ENCODE measurements at places on chromosomes 12 and 14.

GRCh38 chr14:56059054-56059453, 59.2 kb upstream of the PELI2 start:
- no peak for DNase-seq

DNA sequence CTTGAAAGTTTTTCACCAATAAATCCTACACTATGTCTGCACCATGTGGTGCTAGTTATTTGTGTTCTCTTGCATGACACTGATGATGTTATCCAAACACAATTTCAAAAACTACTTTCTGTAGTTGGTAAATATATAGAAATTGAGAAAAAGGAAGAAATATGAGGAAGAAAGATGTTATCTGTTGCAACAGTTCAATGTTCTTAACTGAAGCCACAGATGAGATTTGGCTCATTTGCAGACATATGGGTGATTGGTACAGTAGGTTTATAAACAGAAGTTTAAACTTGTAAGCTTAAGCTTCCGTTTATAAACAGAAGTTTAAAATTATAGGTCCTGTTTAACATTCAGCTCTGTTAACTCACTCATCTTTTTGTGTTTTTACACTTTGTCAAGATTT, at the start of gene CLEC12A:
CLEC12A (plus strand) TSS at position 229 of the 400 bp plus-strand sequence. CDS start 188 bp downstream, outside the sequence.
- DNase-seq: no peak

DNA sequence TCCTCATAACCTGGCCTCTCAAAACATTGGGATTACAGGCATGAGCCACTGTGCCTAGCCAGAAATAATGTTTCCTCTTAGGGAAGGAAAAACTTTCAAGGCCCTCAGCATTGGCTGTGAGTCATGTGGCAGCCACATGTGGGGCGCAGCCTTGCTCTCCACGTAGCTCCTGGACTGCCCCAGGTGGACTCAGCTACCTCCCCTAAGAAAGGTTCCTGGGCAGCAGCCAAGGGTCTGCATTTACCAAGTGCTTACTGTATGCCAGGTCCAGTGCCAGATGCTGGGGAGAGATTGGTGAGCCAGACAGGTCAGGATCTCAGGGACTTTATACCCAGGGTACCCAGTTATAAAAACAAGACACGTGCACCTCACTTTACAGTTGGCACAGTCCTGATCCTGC, 3.7 kb upstream of the TRPV4 start:
- DNase-seq: no peak

GRCh38 chr14:57712102-57712501, 153.8 kb downstream of the SLC35F4 start:
- no peak for DNase-seq

DNA sequence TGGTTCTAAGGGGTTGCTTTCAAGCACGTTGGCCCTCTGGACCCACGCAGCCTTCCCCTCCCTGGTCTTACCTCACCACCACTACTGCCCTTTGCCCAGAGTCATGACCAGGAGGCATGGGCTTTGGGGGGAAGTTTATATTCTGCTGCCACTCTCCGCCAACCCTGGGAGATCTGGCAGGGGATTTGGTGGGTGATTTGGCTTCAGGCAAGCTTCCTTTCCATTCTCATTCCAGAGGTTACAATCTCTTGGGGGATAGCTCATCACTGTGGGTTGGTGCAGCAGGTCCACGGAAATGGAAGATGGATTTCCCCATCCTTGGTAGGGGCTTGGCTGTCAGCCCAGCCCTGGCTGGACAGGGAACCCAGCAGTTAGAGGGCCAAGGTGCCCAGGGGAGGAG, 6.3 kb downstream of the PAH start:
- no peak for DNase-seq

DNA sequence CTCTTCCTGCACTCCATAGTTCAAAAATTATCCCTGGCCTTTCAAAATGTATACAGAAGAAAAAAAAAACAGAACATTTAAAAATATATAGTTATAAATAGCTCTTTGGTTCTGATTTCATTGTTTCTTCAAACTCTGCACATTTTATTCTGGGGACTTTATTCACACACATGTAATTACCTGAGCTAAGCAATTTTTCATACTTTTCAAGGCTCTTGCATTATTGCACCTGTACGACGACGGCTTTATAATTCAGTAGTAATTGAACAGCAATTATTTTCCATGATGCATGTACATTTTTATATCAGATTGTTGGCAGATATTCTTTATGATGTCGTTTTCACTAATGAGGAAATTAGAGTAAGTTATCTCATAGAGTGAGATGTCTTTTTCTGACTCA, 13.5 kb upstream of the SLC15A5 start:
- DNase-seq: no peak

- DNase-seq: no peak
Measured at GRCh38 chr14:66395300-66395699, 90.9 kb upstream of the CCDC196 start.

DNA sequence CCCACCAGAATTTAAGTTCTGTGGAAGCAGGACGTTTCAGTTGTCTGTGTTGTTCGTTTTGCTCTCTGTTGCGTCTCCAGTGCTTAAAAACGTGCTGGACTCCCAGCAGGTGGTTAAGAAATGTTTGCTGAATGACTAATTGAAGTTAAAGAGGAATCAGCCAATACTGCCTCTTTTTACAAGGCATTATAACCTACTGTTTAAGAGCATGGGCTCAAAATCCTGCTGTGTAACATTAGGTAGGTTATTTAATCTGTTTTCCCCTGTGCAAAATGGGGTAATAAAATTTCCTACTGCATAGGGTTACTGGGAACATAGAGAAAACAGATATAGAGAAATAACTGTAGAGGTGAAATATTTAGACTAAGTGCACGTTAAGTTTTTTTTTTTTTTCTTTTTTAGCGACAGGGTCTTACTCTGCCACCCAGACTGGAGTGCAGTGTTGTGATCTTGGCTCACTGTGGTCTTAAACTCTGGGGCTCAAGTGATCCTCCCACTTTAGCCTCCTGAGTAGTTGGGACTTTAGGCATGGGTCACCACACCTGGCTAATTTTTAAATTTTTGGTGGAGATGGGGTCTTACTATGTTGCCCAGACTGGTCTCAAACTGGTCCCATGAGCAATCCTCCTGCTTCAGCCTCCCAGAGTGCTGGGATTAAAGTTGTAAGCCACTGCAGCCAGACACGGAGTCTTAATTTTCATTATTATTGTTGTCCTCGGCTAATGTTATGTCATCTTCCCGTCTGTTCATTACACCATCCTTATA, 139.4 kb upstream of the PRICKLE1 start:
- DNase-seq: no peak

DNA sequence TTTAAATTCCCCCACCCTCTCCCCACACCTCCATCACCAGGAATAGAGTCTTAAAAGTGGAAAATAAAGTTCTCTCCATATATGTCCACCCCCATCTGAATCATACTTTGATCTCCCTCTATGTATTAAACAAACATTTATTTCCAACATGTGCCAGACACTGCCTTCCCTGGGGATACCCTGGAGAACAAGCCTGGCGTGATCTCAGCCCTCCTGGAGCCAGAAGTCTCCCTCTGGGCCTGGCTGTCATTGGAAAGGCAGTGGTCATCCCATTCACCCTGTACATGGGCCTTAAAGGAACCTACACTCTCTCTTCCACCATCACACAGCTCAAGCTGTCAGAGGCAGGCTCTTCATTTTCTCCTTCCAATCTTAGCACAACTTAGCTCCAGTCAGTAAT, 143.6 kb downstream of the EMP1 start:
- no peak for DNase-seq

- DNase-seq: no peak
Measured at GRCh38 chr12:44816446-44817017, 59.6 kb downstream of the NELL2 start.

DNA sequence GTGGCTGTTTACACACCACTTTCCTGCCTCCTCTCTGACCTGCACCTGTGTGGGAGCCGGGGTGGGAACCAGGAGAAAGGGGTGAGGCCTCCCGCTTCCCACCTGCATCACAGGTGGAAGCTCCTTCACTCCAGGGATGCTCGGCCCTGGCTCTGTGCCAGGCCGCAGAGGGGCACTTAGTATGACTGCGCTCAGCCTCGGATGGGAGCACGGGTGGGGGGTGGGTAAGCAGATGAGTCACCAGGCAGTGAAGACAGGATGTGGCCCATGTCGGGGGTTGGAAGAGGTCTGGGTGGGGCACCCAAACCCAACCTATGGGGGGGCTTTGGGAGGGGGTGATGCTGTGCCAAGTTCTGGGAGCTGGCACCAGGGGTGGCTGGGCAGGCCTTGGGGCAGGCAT, 7.4 kb upstream of the CYP46A1 start:
- DNase-seq: no peak

DNA sequence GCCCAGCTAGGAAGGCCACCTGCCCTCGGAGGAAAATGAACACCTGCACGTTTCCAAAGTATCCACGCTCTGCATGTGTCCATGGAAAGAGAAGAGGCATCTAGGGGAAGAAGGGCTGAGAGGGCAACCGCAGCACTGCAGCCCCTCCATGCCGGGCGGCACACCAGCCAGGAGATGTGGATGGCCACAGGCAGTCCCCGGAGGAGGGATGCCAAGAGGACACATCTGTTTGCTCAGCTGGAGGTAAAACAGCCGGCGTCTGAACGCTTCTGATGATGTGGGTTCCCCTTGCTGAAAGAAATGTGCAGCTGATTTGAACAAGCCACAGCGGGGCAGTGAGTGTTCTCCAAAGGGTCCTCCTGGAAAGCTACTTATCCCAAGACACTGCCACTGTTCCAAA, 34.0 kb downstream of the CHGA start:
- DNase-seq: no peak

GRCh38 chr12:6452245-6452943, 552 bp downstream of the TAPBPL start:
- DNase-seq: no peak

- no peak for DNase-seq
Measured at GRCh38 chr14:88195676-88196075, 127.4 kb downstream of the KCNK10 start.

DNA sequence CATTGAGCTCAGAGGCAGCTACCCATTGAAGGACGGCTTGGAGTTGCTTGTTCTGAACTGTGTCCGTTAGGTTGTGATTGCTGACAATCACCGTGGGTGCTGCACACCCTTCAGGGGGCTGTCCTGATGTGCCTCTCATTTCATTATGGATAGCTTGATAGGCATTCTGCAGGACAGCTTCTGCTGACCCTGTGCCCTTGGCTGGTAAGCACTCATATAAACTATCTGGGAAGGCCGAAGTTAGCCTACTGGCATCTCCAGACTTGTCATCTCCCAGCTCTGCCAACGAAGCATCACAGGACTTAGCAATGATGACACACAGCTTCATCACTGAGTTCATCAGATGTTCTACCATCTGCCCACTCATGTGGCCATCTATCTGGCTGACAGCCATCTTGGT, 22.3 kb downstream of the AKAP3 start:
- no peak for DNase-seq

Data from NCI-H460 (cell line).